ENCODE measurements at places on chromosomes 6 and 20.
A peak's percentile ranks its signal among the peaks of the same experiment; 100 is the strongest.

GRCh38 chr6:25346064-25346463, 66.9 kb downstream of the CARMIL1 start:
- DNase-seq: no peak

DNA sequence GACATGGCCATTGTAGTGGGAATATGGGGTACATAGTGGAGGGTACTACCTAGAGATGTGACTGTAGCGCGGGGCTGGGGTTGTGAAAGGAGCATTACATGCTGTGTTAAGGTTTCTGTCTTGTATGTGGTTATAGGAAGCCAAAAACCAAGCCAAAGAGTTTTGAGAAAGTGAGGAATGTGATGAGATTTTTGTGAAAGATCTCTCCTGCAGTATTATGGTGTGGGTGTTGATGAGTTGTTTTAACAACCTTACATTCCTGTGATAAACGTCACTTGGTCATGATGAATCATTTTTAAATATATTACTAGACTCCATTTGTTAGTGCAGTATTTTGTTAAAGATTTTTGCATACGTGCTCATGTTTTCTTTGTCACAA, 48.9 kb downstream of the ZFAND3 start:
- DNase-seq: no peak

DNA sequence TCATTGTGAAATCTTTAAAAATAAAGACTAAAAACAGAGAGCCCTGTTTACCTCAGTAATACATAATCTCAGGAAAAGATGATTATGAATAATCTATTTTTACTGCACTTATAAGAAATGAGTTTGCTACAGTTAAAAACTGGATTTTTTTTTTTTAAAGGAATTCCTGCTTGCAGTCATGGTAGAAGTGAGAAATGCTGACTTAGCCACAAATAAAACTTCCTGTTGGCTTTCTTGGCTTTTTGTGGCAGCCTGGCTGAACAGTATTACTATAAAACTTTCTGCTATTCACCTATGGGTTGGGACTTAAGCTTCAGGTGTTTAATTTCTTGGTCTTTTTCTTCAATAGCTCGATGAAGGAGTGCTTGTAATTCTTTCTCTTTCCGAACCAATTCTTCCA, 12.0 kb upstream of the MAP7 start:
- DNase-seq: no peak

DNA sequence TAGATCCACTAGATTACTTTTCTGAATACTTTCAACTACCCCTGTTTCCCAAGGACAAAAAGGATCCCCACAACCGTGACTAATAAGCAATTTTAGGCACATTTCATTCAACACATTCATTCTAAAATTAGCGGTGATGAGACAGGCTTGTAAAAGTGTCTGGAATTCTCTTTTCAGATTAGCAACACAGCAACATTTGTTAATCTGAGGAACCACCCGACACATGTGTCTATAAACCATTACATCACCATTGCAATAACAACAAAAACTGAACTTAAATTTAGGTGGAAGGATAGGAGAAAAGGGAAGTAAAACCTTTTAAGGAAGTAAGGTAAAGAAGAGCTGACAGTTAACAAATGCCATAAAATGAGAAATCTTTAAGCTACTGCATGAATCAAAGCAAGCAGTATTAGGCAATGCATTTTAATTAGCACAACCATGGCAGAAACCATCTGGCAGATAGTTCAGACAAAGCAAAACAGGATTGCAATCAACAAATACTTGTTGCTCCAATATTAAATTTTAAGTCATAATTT, 49.1 kb downstream of the MAP3K7 start:
- DNase-seq: no peak

GRCh38 chr6:11613336-11613735, 75.8 kb downstream of the TMEM170B start:
- no peak for DNase-seq

DNA sequence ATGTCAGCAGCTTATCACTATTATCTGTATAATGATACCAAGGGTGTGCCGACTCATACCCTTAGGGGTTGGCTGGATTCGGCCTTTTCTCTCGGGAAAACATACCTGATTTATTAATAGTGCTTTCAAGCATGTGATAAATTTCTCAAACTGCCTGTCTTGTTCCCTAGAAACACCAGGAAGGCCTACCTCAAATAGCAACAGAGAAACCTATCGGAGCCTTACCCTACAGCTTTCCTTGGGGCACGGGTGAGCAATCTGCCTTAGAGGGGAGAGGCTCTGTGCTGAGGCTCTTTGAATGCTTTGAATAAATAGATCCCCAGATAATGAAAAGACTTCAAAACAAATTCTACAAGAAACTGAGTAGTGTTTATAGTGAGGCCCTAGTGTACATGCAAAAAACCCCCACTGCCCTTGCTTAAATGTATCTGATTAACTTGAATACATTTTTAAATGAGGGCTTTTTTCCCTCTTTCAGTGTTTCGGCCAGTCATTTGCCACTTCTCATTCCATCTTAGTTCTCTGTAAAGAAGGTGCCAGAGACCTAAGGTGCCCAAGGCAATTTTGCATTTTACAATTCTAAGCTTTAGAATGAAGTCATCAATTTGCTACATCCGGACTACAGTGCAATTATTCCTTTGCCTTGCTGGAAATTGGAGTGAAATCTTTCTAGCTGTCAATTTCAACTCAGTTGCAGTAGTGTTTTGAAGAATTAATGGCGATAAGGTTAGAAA, 320.1 kb downstream of the ESR1 start:
- no peak for DNase-seq

GRCh38 chr20:18831830-18832499, 18.4 kb downstream of the SCP2D1 start:
- no peak for DNase-seq

GRCh38 chr6:119965008-119965407, 615.4 kb upstream of the MAN1A1 start:
- DNase-seq: no peak

DNA sequence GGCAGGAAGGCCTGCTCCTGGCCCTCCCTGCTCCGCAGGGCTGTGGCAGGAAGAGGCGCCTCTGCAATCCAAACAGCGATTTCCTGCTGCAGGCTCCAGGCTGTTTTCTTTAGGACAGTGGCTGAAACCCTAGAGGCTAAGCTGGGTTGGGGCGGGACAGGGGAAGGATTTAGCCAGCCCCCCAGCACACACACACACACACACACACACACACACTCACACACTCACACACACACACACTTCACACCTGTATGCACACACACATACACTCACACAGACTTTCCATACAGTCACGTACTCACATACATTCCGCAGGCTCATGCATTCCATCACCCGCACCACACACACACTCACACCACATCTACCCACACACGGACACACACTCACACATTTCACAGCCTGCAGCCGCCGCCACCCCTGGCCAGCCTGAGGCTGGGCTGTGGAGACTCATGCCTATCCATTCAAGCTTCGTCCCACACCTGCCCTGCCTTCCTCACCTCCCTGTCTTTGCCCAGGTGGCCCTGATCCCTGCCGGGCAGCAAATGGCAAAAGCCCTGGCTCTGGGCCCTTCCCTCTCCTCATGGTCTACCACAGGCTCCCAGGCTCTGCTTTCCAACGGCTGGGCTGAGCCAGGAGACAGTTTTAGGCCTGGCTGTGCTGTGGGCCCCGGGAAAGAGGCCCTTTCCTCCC, 17.9 kb downstream of the MDFI start:
- DNase-seq: no peak

DNA sequence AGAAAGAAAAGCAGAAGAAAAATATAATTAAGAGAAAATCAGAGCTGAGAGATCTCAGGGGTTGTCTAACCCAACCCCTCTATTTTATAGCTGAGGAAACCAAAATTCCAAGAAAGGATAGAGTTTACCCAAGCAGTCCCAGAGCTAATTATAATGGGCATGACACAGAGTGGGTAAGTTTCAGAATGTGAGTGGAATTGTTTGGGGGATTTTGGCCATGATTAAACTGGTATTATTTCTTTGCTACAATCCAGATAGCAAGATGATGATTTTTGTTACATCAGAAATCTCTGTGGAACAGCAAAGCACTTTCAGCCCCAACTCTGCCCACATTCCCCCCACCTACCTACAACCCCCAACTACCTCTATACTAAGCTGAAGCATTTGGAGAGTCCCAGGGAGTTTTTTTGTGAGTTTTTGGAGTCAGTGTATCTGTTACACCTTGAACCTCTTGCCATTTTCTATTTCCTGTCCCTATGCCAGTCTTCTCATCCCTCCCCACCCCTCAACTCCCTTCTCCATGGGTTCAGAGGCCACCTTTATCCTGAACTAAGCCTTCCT, 24.7 kb downstream of the POFUT1 start:
- DNase-seq: no peak

DNA sequence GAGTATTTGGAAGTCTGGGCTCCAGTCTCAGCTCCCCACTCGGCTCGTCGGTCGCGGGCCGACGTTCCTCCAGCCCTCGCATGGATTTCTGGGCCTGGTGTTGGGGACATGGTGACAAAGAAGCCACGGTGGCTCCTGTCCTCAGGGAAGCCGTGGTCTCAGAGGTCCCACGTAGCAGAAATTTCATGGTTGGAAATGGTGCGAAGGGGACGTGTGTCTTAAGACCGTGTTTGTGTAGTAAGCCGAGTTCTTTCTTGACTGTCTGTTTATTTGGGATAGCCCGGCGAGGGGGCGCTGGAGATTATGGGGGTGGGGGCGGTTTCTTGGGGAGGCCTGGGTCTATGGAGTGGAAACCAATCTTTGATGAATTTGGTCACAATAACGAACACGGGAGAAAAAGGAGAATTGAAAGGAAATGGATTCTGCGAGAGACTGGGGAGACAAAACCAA, 23.5 kb upstream of the MAP3K7 start:
- no peak for DNase-seq

DNA sequence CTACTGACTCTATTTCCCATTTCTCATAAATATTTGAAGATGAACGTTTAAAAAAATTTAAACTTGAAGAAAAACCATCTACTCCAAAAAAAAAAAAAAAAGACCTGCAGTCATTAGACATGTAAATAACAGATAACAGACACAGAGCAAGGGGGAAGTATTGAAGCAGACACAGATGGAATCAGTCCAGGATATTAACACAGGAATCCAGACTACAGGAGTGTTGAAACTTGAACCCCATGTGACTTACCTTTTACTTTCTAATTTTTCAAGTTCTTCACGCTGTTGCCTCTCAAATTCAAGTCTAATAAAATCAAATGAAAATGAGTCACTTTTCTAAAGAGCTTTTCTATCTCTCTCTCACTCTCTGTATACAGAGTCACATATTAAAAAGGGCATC, 191.8 kb downstream of the KIF16B start:
- DNase-seq: no peak

DNA sequence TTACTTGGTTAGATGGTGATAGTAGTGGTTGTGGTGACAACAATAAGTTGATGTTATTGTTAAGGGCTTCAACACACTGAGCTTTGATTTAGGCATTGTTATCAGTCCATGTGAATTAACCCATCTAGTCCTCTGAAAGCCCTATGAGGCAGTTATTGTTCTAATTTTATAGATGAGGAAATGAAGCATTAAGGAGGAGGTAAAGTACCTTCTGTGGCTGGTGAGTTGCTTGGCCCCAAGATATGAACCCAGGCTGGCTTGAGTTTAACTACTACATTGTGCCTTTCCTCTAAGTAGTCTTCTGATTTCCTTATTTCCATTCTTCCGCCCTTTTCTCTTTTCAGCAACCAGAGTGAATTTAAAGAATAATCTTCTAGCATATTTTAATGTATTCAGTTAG, 81.7 kb downstream of the QKI start:
- DNase-seq: no peak

GRCh38 chr6:26205161-26205624, 118.0 kb downstream of the HFE start:
- DNase-seq: peak; percentile 83

DNA sequence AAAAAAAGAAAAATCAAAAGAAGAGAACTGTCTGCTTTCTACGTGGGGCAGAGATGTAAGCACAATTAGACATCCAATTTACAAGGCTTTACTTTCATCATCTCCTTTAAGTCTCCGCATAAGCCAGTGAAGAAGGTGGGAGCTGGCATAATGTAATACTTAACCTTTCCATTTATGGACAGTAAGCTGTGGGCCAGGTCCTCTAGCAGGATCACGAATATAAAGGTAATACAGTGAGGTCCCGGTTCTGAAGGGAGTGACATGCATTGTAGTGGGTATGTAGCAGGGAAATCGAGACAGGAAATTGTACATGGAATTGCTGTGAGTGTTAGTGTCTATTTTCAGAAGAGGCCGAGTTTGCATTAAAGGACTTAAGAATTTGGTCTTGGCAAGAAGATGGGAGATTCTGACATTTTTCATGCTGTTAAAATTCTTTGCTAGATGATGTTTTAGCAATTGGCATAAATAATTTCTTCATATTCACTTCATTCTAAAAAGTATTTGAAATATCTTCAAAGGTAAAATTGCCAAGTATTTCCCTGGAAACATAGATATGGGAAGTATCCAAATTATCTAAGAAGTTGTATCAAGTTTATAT, 20.4 kb upstream of the POPDC3 start:
- no peak for DNase-seq

GRCh38 chr6:145036236-145036635, 699.1 kb downstream of the EPM2A start:
- DNase-seq: no peak

- DNase-seq: no peak
These were observed 8.7 kb upstream of the RPP40 start for GRCh38 chr6:5012519-5012918.

DNA sequence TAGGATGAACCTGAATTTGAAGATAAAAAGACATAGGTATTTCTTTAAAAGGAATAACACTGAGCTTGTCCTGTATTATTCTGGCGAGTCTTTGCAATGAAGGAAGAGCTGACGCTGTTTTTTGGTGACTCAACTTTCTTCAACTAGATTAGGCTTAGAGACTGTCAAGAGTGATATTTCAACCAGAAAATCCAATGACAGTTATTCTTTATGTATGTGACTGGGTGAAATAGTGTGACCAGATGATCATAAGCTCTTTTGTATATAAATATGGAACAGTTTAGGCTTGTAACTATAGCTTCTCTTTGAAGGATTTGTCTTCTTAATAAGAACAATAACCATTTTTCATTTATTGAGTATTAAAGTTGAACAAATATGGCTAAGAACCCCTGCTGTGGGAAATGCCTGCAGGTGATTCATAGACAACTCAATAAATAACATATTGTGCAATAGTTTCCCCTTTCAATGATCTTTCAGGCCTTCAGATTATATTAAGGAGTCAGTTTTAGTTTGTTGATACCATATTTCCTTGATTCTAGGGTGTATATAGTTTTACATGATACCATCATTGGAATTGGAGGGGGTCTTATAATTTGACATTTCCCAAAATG, 265.6 kb upstream of the JAG1 start:
- DNase-seq: no peak

GRCh38 chr6:169172456-169172855, 81.2 kb downstream of the THBS2 start:
- no peak for DNase-seq

- no peak for DNase-seq
These were observed 12.2 kb downstream of the ESF1 start for GRCh38 chr20:13772529-13772928.
